ENCODE measurements at places on chromosomes 1 and 21. TPM values are rescaled to one million over a fixed set of nuclear protein-coding genes. Genes with fewer than 3 reads are reported as not detected.

The HENMT1 gene
- total RNA-seq, result 21.0 TPM

The TCHH gene
- 0.07 TPM for total RNA-seq

The FLG gene
- not detected for total RNA-seq

The KCNJ6 gene
- total RNA-seq, result not detected

The TMEM234 gene
- 13.7 TPM for total RNA-seq

The ESRRG gene
- total RNA-seq, result not detected

The PDPN gene
- total RNA-seq, result not detected

The FCRL1 gene
- total RNA-seq, result 0.09 TPM

The CADM3 gene
- total RNA-seq, result not detected

The UBXN10 gene
- 0.45 TPM for total RNA-seq

The CHI3L1 gene
- not detected for total RNA-seq

The LRRC47 gene
- total RNA-seq, result 40.4 TPM

The DFFB gene
- total RNA-seq, result 12.7 TPM

The SERPINC1 gene
- total RNA-seq, result 0.43 TPM

The PTGER3 gene
- 4.2 TPM for total RNA-seq

The HMGCS2 gene
- total RNA-seq, result not detected

The LCE1E gene
- not detected for total RNA-seq

The CD5L gene
- not detected for total RNA-seq

The BACE2 gene
- 5.5 TPM for total RNA-seq

The FNDC5 gene
- total RNA-seq, result not detected

The SLC27A3 gene
- total RNA-seq, result 24.0 TPM

The FBLIM1 gene
- total RNA-seq, result not detected

The CELA3A gene
- not detected for total RNA-seq

The AJAP1 gene
- not detected for total RNA-seq

The CR1L gene
- total RNA-seq, result not detected

The LMX1A gene
- total RNA-seq, result not detected

The CENPL gene
- 34.0 TPM for total RNA-seq

The TRNP1 gene
- total RNA-seq, result 0.07 TPM

The ARHGEF16 gene
- not detected for total RNA-seq

The LIPI gene
- total RNA-seq, result not detected

The HES2 gene
- 0.93 TPM for total RNA-seq

The GBP2 gene
- 131 TPM for total RNA-seq

The SLC6A9 gene
- total RNA-seq, result 2.6 TPM

The BARHL2 gene
- total RNA-seq, result not detected

The MCOLN2 gene
- total RNA-seq, result 42.7 TPM

The GUCA2A gene
- not detected for total RNA-seq

The CRYAA gene
- total RNA-seq, result not detected

The DSTYK gene
- total RNA-seq, result 8.7 TPM
